Activated naive CD8-positive, alpha-beta T cell treated with anti-CD3 and anti-CD28 coated beads for 36 hours (primary cell): ENCODE measurements at places on chromosomes 16 and 17.

DNA sequence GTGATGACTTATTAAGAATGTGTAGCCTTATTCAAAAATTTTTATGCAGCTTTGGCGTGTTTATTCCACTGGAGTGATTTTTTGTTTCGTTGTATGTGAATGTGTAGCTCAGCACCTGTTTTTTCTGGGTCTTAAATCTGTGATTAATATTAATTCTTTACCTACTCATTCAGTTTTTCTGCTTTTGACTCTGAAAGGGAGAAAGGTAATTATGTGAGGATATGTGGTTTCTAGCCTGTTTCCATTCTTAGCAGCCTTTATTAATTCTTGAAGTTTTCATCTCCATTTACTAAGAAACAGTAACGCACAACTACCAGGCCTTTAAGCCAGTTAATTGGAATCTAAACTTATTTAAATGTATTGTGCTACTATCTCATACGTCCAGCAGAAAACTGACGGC lies 7.0 kb downstream of the HEATR3 start:
- no peak for DNase-seq

DNA sequence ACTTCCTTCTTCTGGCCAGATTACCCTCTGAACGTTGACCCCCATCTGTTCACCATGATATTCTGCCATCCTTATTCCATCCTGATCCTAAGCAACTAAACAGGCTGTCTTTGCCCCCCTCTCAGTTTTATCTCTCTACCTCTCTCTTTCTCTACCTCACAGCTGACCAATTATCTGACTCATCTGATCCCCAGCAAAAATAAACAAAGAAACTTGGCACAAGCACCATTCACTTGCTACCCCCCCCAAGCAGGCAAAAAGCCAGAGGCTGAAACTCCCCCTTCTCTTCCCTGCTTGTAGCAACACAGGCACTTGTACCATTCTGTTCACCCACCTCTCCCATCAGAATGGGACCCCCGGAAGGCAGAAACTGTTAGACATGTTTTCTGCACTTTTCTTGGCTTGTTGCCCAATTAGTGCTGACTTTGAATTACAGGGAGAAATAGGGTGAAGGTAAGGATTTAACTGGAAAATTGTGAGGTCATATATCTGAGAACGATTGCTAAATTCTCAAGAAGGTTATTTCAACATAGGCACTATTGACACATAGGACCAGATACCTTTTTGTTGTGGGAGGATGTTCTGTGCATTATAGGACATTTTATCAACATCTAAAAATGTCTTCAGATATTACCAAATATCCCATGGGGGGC lies 163.2 kb downstream of the TOX3 start:
- DNase-seq, result no peak

GRCh38 chr16:28003923-28004322 lies 59.6 kb downstream of the GSG1L start:
- DNase-seq, result no peak

DNA sequence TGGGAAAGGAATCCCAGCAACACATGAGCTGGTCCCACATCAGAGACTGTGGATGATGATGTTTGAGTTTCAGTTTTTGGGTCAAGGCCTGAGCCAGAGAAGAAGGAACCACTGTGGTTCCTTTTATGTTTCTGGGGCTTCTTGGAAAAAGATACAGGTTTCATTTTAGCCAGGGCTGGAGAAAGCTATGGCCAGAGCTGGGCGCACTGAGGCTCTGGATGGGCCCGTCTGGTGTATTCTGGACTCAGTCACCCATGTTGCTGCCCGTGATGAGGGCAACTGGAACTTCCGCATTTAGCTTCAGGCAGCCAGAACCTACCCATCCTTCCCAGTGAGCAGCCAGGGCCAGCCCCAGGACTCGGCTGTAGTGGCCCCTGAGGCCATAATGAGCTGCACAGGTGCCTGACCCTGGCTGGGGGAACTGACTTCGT lies 15.0 kb upstream of the PITPNA start:
- DNase-seq, result no peak

DNA sequence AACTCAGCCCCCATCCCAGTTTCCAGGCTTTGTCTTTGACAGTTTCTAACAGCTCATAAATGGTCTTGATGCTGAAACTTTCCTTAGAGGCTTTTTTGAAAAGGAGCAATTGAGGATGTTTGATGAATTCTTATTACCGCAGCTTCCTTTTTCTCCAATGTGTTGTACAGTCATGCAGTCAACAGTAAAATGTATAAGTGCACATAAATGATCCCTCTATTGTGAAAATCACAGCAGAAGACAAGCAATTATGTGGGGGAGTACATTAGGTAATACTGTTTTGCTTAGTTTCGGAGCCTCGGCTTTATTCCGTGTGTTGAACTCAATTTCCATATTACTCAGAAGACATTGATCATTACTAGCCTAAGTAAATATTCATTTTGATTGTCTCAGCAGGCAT lies 673.7 kb downstream of the CDH8 start:
- no peak for DNase-seq

GRCh38 chr16:12747827-12748226 lies 55.9 kb downstream of the CPPED1 start:
- DNase-seq, result no peak

GRCh38 chr16:8581831-8582580 lies 8.3 kb downstream of the TMEM114 start:
- no peak for DNase-seq

- peak; percentile 77 for DNase-seq
Measured at GRCh38 chr17:43211480-43212402, at the start of gene TMEM106A. TMEM106A (plus strand) TSS chr17:43211875; CDS start chr17:43213042, 1,167 bp downstream.

DNA sequence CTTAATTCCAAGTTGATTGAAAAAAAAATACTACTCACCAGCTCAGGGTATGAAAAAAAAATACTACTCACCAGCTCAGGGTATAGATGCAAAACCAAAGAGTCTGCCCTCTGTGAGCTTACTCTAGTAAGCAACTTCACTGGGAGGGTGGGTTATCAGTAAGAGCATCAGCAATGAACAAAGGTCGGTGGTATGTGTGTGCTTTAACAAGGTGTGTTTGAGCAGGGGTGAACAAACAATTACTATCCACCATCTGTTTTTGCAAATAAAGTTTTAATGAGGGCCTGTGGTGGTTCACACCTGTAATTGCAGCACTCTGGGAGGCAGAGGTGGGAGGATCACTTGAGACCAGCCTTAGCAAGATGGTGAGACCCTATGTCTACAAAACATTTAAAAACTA lies 20.0 kb downstream of the NUFIP2 start:
- DNase-seq, result no peak

- DNase-seq, result no peak
Measured at GRCh38 chr16:22225060-22225459, 19.0 kb downstream of the EEF2K start.

DNA sequence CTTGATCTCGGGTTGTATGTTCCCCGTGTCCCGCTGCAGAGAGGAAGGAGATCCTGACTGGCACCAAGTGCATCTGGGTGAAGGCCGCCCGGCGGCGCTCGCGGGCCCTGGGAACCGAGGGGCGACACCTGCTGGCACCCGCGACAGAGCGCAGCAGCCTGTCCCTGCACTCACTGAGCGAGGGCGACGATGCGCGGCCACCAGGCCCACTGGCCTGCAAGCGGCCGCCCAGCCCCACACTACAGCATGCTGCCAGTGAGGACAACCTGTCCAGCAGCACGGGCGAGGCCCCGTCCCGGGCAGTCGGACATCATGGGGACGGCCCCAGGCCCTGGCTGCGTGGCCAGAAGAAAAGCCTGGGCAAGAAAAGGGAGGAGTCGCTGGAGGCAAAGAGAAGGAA lies 7.5 kb downstream of the BTBD17 start:
- peak; percentile 74 for DNase-seq
